CD4-positive, alpha-beta T cell treated with Interleukin-17A for 1 hour (primary cell): ENCODE measurements at places on chromosomes 12 and 14.
A peak's percentile ranks its signal among the peaks of the same experiment; 100 is the strongest.

- peak; percentile 21 for DNase-seq
Observed at GRCh38 chr14:100554082-100554677, 33.0 kb downstream of the BEGAIN start.

- no peak for DNase-seq
Observed at GRCh38 chr14:36511981-36512584, 7.9 kb downstream of the NKX2-1 start.

GRCh38 chr12:69929125-69929524, 104.1 kb downstream of the MYRFL start:
- DNase-seq: no peak

DNA sequence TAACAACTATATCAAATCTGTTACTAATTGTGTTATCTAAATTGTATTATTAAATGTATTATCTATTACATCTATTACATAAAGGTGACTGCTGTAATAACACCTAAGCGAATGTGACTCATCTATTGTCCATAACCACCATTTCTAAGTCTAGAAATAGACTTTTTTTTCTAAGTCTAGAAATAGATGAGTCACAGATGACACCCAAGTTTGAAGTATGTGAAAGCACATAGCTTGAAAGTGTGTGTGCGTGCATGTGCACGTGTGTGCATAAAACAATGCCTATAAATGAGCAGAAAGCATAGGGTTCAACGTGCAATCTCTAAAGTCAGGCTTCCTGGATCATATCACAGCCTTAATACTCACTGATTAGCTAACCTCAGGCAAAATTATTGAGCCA, 451.3 kb upstream of the USP15 start:
- DNase-seq: no peak

DNA sequence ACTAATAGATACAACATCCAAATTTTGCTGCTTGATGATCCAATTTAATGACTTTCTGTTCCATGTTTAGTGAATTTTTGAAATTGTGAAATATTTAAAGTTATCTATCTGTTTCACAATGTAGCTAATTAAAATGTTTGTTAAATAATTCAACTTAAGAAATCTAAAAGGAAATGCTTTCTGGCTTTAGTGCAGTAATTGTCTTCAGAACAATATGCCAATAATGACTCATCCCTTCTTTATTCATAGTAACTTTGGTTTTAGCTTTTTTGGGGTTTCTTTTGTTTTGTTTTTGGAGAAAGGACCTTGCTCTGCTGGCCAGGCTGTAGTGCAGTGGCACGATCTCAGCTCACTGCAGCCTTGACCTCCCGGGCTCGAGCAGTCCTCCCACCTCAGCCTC, 479.2 kb upstream of the RGS6 start:
- DNase-seq: no peak

DNA sequence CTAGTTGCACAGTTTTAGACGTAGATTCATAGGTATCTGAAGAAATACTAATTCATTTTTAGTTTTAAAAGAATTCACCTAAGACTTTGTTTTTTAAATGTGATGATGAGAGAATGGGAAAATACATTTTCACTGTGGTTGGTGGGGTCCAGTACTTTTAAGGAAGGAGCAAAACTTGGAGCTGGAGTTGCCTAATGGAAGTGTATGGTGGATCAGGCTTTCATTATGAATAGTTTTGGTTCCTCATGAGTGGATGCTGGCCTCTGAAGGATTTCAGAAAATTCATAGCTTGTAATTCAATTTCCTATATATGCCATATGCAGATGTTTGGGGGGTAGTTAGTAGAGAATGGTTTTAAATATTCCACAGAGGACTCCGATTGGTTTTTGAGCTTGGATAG, 27.1 kb downstream of the STK38L start:
- no peak for DNase-seq

- DNase-seq: no peak
Observed at GRCh38 chr14:79514700-79515099, 696.6 kb downstream of the DIO2 start.

GRCh38 chr12:92365836-92366235, 220.2 kb upstream of the BTG1 start:
- DNase-seq: no peak

- no peak for DNase-seq
Observed at GRCh38 chr14:30938617-30939016, 64.3 kb downstream of the COCH start.

- peak; percentile 35 for DNase-seq
Observed at GRCh38 chr12:25054783-25055144, 105.9 kb upstream of the BCAT1 start.

GRCh38 chr14:23670481-23670880, 34.3 kb downstream of the DHRS2 start:
- no peak for DNase-seq

DNA sequence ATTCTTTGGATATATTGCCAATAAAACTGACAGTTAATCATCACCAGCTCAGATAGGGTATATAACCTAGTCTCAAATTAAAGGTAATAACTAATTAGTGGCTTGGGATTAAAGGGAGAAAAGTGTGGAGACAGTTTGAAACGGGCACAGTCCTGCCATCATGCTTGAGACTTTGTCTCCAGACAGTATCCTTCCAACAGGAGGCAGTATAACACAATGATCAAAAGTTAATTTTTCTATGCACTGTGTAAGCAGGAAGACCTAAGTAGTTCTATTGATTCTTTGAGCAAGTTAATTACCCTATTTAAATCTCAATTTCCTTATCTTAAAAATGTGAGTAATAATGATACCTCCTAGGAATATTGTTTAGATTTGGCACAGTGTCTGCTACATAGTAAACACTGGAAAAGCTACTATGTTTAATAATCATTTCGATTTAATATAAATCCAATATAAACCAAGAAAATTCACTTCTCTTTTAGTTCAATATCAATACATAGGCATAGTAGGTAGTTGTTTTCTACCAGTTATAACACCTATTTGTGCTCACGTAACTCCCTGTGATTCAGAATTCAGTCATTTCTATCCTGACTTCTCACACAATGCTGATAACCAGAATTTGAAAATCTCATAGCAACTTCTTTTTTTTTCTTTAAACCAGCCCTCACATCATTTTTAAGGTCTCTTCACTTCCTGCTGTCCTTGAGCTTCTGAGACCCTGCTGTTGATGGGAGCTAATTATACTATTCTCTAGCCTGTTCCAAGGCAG, 53.7 kb downstream of the GALNT4 start:
- peak; percentile 73 for DNase-seq

DNA sequence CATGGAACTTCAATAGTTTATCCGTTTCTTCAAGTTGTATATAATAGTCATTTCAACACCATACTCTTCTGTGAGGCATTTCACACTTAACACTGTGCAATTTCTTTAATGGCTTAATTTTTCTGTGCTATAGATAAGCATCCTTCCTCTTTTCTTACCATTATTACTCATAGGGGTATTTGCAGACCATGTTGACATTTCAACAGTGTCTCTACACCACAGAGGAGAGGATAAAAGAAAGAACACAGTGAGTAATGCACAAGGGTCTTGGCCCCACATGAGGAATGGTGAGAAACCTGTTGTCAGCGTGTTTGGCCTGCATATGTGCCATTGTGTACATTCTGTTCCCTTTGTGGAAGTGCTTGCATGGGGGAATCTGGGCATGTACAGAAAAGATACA, 421.5 kb upstream of the MDGA2 start:
- no peak for DNase-seq

GRCh38 chr12:22535478-22535877, 8.9 kb downstream of the C2CD5 start:
- DNase-seq: peak; percentile 30

- DNase-seq: no peak
Observed at GRCh38 chr12:113228394-113229028, 7.2 kb downstream of the TPCN1 start.

GRCh38 chr14:64818151-64818550, 61.6 kb downstream of the SPTB start:
- no peak for DNase-seq

GRCh38 chr12:113469224-113469948, 2.3 kb downstream of the LHX5 start:
- no peak for DNase-seq

GRCh38 chr14:51811706-51812105, 48.7 kb upstream of the GNG2 start:
- no peak for DNase-seq

DNA sequence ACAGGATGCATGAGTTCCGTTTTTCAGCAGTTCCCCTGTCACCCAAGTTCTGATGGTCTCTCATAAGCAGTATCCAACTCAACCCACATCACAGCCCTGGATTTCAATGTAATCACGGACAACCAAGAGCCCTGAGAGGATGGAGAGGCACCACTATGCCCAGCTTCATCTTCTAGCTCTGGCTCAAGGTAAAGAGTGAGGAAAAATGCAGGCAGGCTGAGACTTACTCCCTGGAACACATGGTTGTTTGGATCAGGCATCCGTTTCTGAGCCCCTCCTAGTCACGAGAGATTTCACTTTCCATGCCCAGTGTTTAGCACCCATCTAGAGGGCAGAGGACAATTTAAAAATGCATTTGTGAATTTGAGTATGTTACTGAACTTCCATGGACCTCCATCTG, 45.0 kb downstream of the ANO2 start:
- DNase-seq: no peak

DNA sequence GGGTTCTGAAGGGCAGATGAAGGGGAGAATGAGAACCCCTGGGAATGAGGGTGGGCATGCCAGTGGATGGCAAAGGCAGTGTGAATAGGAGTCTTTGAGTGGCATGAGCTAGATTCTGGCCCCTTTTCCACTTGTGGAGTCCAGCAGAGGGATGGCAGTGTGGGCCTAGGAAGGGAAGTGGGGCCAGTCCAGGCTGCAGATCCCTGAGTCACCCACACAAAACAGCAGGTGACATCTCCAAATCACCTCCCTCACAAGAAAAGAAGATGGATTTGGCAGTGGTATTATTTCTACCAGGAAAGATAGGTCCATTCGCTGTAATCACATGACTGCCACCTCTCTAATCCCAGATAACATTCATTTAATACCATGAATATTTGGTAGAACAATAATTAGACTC, 151.3 kb downstream of the TTC7B start:
- no peak for DNase-seq

DNA sequence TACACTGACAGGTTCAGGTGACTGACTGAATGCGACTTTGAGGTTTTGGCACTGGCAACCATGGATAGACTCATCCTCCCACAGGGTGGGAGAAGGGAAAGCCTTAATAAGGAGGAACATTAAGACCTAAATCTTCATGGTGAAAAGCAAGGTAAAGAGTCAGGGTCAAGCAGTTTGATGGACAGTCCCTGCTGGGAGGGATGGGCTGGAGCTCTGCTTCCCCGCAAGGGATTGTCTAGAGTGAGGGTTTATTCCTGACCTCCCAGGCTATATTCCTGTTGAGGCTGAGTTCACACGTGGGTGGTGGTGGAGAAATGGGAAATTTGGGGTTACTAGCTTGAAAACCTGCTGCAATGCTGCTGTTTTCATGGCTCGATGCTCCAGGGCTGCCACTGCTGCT, 9.4 kb upstream of the STAC3 start:
- DNase-seq: no peak

GRCh38 chr14:65333943-65334687, 78.4 kb upstream of the FUT8 start:
- no peak for DNase-seq

GRCh38 chr14:102078831-102079699, 7.8 kb downstream of the HSP90AA1 start:
- DNase-seq: no peak

- DNase-seq: no peak
Observed at GRCh38 chr12:67747869-67748742, 99.6 kb downstream of the DYRK2 start.

- DNase-seq: no peak
Observed at GRCh38 chr14:101623077-101623372, 61.7 kb downstream of the DIO3 start.

DNA sequence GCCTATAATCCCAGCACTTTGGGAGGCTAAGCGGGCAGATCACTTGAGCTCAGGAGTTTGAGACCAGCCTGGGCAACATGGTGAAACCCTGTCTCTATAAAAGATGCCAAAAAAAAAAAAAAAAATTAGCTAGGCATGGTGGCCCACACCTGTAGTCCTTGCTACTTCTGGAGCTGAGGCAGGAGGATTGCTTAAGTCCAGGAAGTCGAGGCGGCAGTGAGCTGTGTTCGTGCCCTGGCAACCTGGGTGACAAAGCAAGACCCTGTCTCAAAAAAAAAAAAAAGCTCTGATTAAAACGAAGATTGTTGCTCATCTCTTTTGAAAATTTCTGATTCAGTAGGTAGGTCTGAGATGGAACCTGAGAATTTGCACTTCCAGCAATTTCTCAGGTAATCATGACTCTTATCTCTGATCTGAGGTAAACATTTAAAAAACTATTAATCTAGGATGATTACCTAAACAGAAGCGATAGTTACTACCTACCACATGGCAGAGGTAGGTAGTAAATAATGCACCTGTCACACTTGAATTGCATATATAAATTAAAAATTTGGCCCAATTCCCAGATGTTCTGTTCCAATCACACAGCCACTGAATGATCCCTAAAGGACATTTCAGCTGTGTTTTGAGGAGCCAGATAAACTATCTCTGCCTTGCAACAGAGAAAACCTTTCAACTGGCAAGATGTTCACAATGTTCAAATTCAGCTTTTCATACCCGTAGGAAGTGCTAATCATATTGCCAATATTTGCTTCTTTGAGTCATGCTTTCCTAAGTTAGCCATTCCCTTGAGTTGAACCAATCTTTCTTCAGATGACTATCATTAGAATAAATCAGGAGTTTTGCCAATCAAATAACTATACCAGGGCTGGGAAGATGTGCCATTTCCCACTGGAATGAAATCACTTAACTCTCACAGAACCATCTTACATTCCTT, 4.2 kb upstream of the TEP1 start:
- DNase-seq: no peak

GRCh38 chr12:75479963-75480461, 543 bp upstream of the GLIPR1 start:
- peak; percentile 64 for DNase-seq

GRCh38 chr14:99579120-99579836, 24.7 kb downstream of the CCDC85C start:
- DNase-seq: no peak

DNA sequence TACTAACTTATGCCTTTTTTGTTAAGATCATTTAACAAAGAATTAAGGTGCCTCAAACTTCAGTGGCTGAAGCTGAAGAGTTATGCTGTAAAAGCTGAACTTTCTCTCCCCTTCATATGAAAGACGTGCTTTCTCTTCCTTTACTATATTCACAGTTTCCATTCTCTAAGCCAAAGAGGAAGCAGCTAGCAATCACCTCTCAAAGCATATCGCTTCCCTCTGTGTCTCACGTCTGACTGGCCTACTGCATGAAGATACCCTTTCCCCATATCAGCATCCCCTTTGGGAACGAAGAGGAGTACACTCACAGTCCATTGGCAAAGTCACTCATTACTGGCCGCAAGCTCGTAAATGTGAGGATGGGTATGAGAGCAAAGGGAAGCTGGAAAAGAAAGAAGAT, 34.9 kb downstream of the SLC11A2 start:
- DNase-seq: no peak

DNA sequence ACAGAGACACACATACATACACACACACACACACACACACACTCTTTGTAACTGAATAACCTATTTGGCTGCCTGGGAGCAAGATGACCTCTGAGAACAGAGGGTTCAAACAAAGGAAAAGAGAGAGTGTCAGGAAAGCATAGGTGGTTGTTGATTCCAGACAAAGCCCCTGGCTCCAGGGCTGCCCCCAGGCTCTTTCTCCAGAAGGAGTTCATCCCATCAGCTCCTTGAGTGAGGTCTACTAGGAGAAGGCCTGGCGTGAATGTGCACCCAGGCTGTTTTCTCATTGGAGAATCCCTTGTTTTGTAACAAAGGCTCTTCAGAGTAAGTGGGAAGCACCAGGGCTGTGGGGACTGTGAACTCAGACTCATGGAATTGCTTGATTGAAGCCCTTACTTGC, 151.9 kb downstream of the EMP1 start:
- no peak for DNase-seq
